ENCODE measurements at places on chromosomes 4 and X. TPM values are rescaled to one million over a fixed set of nuclear protein-coding genes. Genes with fewer than 3 reads are reported as not detected.

ETNPPL gene
- total RNA-seq: not detected

PNPLA4 gene
- total RNA-seq: 9.5 TPM

PLS3 gene
- total RNA-seq: 2.6 TPM

FGB gene
- not detected for total RNA-seq

SPANXN4 gene
- total RNA-seq: not detected

ADAMTS3 gene
- total RNA-seq: not detected

FAM149A gene
- 0.82 TPM for total RNA-seq

PRMT9 gene
- total RNA-seq: 6.8 TPM

ADH1B gene
- total RNA-seq: not detected

CYTL1 gene
- total RNA-seq: not detected

ZFX gene
- total RNA-seq: 35.0 TPM

PRKX gene
- total RNA-seq: 31.5 TPM

IL2RG gene
- 231 TPM for total RNA-seq

RHOXF2 gene
- total RNA-seq: not detected

WDR17 gene
- total RNA-seq: 2.7 TPM

CXCL9 gene
- total RNA-seq: 2.2 TPM
